ENCODE measurements at places on chromosomes 7 and 10.

DNA sequence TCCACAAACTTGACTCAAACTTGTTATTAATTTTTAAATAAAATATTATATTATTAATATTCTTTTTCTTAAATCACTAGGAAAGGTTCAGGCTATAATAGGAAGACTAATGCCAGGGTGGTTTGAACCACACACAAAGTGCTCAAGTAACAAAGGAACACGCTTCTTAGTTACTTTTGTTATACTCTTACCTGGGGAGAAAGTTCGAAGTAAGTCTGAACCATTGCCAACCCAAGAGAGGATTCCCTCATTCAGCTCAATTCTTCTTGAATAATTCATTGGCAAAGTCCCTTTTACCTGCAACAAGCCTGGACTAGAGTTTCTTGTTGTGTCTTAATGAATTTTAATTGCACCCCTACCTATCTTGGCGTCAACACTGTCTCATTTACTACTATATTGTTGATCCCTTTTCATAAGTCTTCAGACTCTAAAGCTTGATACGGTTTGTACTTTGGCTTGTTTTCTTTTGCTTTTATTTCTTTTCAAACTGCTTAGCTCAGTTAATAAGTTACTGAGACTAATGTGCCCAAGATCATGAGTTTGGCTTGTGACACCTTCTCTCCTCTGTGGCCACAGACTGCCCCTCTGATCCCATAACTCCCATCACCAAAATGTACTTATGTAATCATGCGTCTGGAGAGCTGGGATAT lies 10.2 kb upstream of the C10orf67 start:
- DNase-seq: no peak

DNA sequence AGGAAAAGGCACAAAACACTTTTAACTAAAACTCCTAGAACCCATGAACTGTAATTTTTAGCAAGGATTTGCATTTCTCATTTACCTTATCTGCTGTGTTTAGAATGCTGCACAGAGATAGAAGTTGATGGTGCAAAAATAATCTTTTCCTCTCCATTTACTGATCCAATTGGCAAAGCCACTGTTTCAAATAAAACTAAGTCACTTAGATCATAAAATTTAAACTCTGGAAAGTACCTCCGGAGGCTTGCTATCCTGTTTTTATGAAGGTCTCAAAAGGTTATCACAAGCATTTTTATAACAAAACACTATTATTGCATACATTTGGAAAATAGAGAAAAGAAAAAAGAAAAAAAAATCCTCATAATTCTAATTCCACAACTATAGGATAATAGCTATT lies 7.6 kb downstream of the CPA2 start:
- no peak for DNase-seq

GRCh38 chr10:123781324-123781900 lies 110.2 kb downstream of the CPXM2 start:
- DNase-seq: no peak

DNA sequence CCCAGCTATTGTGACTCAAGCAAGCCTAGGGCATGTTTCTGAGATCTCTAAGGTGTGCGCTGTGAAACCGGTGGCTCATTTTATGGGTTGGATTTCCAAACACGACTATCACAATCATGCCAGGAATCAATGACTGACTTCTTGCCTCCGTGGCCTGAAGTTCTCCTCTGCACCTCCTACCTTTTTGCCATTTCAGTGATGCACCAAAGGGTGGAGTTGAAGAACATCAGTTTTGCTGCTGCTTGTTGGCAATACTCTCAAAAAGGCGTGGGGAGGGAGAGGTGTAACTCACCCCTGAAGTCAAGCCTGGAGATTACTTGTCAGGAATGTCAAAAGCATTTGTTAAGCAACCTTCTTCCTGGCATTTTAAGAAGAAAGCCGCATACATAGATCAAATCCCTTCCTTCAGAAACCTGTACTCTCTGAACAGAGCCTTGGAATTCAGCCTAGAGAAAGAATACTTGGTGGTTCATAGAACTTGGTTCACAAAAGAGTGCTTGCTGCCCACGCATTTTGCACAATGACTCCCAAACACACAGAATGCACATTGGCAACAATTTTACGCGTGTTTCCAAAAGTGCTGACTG lies 41.0 kb downstream of the KIAA1217 start:
- DNase-seq: no peak

Data from esophagus squamous epithelium (tissue), 5 donors.